ENCODE measurements at places on chromosomes 1 and 21. TPM values are rescaled to one million over a fixed set of nuclear protein-coding genes. Genes with fewer than 3 reads are reported as not detected.

The ALX3 gene
- total RNA-seq: not detected

The AMY2B gene
- total RNA-seq: 2.9 TPM

The HTR1D gene
- total RNA-seq: not detected

The ANGPTL3 gene
- not detected for total RNA-seq

The SLFNL1 gene
- total RNA-seq: not detected

The JAM2 gene
- total RNA-seq: 0.12 TPM

The FCRLB gene
- 3.6 TPM for total RNA-seq

The RHD gene
- not detected for total RNA-seq

The HAO2 gene
- total RNA-seq: not detected

The ITGB2 gene
- total RNA-seq: 3.0 TPM

The TSEN15 gene
- total RNA-seq: 32.9 TPM

Data from epithelial cell of proximal tubule (primary cell).